ENCODE measurements at places on chromosomes 4 and X.

DNA sequence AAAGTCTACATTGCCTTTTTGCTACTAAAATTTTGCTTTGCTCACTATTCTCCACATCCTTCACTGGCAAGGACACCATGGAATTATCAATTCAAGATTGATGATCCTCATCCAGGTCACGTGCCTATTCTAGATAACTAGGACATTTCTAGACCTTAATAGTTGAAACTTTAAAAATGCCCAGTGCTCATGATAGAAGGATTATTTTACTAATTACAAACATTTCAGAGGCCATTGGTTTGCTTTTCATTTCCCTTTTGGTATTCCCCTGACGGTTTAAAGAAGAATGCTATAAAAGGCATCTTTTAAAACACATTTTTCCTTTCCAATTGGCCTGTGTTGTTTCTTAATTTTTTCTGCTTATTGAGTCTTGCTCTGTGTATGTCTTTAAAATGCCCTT lies 249.4 kb downstream of the NDST4 start:
- no peak for DNase-seq

- DNase-seq, result no peak
Observed at GRCh38 chr4:6538575-6538974, 36.4 kb upstream of the MAN2B2 start.

DNA sequence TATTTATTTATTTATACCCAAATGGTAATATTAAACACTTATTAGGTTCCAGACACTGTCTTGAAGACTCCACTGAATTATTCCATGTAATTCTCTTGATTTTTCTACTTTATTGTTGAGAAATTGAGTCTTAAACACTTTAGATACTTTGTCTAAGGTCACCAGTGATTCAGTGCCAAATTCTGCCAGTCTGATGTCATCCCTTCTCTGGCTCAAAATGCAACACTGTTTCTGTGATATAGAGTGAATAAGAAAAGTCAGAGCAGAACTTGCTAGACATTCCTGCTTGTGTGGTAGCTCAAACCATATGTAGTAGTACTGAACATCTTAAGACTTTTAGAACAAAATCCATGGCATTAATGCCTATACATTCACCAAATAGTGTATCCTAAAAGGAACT lies 164.3 kb downstream of the GABRB1 start:
- DNase-seq, result no peak

DNA sequence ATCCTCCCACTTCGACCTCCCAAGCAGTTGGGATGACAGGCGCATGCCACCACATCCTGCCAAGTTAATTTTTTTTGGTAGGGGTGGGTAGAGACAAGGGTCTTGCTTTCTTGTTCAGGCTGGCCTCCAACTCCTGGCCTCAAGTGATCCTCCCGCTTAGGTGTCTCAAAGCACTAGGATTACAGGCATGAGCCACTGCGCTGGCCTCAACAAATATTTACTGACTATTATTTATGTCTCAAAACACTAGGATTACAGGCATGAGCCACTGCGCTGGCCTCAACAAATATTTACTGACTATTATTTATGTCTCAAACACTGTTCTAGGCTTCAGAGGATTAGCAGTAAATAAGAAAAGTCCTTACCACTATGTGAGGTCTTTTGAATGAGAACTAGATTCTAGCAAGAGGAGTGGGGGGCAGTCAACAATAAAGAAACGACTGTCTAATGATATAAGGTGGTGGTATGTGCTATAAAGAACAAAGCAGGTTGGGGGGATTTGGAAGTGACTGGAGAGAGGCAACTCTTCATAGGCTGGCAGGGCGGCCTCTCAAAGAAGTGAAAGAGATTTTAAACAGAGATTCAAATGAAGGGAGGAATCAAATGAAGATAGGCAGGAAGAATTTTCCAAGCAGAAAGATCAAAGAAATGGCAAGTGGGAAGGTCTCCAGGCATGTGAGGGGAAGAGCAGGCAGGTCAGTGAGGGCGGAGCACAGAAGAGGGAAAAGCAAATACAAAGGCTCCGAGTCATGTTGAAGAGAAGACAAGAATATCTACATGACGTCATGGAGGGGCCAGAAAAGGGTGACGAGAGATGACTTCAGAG lies 12.7 kb upstream of the ACSL1 start:
- DNase-seq, result no peak

DNA sequence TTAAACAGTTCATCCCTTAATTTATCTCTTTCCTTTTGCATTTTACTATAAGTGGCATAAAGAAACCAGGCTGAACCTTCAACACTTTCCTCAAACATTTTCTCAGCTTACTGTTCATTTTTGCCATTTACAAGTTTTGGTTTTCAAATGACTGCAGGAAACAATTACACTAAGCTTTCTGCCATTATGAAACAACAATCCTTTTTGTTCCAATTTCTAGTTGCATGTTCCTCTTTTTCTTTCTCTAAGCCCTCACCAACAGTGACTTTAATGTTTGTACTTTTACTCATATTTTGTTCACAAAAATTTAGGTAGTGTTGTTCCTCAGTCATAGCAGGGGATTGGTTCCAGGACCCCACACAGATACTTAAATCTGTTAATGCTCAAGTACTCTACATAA lies 1526.1 kb downstream of the STIM2 start:
- no peak for DNase-seq

DNA sequence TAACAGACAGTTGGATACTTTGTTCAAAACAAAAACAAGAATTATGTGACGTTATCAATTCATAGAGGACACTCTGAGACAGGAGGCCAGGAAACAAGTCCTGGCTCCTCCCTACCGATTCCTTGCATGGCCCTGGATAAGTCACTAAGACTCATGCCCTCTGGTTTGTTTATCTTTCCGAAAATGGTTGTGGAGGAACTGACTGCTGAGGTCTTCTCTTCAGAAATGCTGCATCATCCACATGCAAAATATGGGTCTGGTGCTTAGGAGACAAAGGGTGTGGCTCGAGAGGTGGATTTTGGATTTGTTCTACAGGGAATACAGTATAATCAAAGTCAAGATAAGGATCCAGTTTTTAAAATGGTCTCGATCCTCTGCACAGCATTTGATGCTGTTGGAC lies 130.9 kb downstream of the RELL1 start:
- no peak for DNase-seq

DNA sequence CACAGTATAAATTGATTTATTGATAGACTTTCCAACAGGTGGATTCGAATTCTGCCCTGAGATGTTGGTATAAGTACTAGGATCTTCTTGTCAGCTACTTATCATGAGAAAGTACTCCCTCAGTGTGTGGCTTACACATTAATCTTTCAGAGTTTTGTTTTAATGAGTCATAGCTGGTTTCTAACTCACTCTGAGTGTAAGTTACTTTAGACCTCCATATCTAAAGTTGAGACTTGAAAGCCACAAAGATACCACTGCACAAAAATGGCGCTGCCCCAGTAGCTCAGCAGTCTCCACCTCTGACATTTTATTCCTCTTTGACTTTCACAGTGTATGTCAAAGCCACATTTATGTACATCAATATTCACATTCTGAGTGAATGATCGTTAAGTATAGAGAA lies 318.5 kb downstream of the ARAP2 start:
- DNase-seq, result no peak

GRCh38 chr4:152776352-152776751 lies 3.2 kb downstream of the TIGD4 start:
- no peak for DNase-seq

DNA sequence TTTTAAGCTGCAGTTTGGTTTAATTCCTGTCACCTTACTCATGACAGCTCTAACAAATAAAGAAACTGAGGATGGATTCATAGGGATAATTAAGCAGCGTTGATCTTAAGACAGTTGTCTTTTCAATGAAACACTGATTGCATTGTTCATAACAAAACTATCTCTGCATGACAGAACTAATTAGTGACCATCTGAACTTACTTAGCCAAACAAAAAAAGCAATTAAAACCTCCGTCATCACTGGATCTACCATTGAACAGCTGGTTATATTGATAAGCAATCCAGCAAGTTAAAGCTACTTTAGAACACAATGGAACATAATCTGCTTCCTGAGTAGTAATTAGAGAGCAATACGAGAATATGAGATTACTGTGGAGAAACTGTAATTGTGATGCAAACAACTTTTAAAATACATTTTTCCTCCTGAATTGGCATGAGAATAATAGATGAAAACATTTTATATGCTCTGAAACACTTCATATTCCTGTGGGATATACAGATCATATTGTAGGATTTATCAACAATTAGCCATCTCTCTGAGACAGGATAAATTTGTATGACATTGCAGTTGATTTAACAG lies 2576.8 kb downstream of the PCDH7 start:
- DNase-seq, result no peak

- DNase-seq, result no peak
Observed at GRCh38 chrX:148629434-148629833, 129.0 kb downstream of the AFF2 start.

DNA sequence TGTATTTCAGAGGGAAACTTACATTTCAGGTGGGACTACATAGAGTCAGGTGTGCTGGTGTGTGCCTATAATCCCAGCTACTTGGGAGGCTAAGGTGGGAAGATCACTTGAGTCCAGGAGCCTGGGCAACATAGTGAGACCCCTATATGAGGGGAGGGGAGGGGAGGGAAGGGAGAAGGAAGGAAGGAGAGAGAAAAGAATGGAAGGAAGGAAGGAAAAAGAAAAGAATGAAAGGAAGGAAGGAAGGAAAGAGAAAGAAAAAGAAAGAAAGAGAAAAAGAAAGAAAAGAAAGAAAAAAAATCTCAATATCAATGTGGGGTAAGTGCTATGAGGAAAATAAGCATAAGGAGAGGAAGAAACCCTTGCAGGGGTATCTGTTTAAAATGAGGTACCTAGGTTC lies 43.6 kb upstream of the RAB33B start:
- DNase-seq, result no peak

- no peak for DNase-seq
Observed at GRCh38 chr4:107129076-107129475, 93.0 kb upstream of the DKK2 start.

Measured in muscle of arm (tissue), 14 donors.